ENCODE measurements at places on chromosomes 5 and 9.

DNA sequence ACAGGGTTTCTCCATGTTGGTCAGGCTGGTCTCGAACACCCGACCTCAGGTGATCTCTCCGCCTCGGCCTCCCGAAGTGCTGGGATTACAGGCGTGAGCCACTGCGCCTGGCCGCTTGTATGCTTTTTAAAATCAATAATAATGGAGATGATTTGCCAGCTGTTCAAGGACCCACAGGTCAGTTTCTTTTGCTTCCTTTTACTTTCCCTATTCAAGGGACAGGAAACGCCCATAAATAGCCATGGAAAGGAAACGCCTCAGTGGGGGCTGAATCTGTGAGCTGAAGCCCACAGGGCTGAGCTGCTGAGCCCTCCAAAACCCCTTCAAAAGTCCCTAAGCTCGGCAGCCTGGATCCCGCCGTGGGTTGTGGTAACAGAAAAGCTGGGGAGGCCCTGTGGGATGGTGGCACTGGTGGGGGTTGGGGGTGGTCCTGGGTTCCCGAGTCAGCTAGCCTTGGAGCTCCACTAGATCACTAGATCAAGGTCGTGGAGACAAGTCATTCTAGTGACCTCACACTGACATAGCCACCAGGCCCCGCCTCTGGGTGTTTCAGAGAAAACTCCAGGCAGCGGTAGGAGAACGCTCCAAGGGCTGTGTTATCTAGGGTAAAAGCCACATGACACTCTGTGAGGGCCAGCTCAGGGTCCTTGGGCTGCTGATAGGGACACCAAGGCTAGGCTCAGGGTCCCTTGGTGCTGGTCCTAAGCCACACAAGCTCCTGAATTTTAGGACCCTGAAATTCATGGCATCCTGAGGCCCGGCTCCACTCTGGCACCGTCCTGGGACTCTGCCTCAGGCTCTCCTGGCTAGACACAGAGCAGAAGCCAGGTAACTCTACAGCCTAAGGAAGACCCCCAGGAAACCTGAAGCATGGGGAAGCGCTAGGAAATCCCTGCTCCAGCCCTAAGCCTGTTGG lies 18.0 kb upstream of the DUSP1 start:
- DNase-seq, result peak; percentile 48

GRCh38 chr5:5719292-5719691 lies 296.8 kb downstream of the ICE1 start:
- DNase-seq, result peak; percentile 55

DNA sequence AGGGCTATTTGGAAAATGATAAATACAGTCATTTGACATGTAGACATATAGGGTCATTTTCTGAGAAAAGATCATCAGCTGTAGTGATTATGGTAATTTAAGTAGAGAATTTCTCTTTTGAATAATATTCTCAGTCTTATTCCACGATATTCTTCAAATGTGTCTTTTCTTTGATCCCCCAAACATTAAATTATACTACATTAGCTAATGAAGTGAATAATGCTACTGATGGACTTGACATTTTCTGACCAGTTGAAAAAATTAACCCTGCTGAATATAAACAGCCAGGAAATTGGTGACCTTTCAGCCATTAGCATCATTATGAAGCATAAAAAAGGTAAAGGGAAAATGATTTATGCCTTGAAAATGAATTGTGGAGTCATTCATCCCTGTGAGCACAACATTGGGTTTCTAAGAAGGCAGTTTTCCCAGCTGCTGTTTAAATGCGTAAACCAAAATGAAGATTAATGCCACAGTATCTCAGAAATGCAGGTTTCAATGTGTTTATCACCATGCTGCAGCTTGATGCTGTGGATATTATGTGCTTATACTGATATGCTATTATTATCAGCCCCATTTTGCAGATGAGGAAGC lies 489.1 kb downstream of the KCTD16 start:
- no peak for DNase-seq

DNA sequence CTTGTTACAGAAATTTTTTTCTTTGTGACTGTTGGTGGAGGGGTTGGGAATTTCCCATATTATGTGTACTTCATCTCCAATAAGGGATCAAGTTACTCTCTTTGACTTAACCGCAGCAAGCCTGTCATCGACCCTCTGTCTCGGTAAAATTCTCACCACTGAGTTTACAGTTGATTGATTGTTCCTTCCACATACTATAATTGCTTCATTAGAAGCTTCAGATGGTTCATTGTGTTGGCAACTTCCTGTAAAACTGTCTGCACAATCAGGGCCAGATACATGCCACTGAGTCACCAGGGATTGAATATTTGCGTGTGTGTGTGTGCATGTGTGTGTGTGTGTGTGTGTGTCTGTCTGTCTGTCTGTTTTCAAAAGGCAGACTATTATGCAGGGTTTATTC lies 176.6 kb downstream of the ZNF462 start:
- DNase-seq, result no peak

- no peak for DNase-seq
Observed at GRCh38 chr5:137310051-137310730, 188.9 kb downstream of the SPOCK1 start.

DNA sequence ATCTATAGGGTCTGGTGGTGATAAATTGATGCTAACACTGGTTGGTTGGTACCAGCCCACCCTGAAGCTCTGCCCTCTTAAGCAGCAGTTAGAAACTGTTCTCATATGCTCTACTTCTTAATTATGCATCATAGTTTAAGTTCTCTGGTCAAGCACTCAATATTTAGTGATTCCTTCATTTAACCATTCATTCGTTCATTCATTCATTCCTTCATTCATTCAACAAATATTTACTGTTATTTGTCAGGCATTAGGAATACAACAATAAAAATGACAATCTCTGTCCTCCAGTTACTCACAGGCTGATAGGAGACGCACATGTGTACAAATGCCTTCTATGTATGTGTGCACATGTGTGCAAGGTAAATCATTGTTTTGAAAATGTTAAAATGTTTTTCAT lies 54.6 kb downstream of the TRIM32 start:
- no peak for DNase-seq

DNA sequence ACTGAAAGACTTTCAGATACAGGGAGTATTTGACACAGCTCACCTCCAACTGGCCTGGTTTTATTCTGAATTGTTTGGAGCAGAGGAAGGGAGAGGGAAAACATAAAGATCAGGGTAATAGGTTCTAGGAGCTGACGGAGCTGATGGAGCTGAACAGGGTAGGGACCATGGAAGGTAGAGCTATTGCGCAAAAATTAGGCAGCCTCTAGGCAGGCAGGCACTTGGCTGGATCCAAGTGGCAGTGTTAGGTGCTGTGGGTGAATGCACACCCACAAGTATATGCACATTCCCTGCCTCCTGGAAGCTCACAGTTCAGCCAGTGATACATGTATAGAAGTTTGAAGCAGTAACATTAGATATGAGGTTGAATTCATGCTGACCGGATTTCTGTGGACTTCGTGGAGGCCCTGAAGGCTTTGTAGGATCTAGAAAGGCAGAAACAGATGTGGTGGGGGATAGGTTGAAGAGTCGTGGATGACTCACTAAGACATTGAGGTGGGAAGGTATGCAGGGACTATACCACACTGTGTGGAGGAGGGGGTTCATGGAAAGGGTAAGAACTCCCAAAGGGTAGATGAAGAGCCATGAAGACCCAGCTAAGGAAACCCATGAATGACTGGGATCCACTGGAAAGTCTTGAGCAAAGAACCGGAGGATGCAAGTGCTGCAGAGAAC lies 50.8 kb downstream of the WWC1 start:
- peak; percentile 20 for DNase-seq

DNA sequence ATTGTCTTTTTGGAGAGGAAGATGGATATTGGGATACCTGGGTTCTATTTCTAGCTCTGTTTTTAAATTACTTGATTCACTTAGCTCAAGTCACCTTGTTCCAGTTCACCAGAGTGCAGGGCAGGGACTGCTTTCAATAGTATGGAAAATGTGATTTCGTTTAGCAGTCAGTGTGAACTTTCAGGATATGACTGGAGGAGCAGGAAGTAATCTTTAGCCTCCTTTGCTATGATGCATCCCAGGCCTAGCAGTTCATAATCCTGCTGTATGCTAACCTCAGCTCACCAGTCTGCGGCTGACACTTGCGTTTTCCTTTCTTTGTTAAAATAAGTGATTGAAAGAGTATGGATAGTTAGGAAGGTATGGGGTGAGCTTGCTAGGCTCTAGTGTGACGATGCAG lies 169.7 kb downstream of the ARHGAP26 start:
- no peak for DNase-seq

GRCh38 chr9:85212209-85212608 lies 529.5 kb downstream of the AGTPBP1 start:
- DNase-seq, result no peak

GRCh38 chr5:127813633-127814587 lies 110.7 kb downstream of the CCDC192 start:
- no peak for DNase-seq

GRCh38 chr5:93151896-93152295 lies 429.1 kb downstream of the NR2F1-AS1 start:
- no peak for DNase-seq

DNA sequence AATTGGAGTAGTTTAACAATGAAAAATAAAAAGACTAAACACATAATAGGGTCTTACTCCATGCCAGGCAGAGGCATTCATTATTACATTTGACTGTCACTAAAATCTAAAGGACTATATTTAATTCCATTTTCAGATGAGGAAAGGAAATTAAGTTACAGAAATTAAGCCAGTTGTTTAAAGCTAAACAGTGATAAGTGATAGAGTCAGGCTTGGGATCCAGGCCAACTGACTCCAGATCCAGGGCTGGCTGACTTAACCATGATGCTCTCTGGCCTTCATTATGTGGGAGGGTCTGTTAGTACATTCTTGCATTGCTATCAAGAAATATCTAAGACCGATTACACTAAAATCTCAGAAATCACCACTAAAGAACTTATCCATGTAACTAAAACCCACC lies 107.2 kb downstream of the ARHGEF28 start:
- no peak for DNase-seq

GRCh38 chr5:68418201-68418600 lies 202.6 kb downstream of the PIK3R1 start:
- DNase-seq, result no peak

DNA sequence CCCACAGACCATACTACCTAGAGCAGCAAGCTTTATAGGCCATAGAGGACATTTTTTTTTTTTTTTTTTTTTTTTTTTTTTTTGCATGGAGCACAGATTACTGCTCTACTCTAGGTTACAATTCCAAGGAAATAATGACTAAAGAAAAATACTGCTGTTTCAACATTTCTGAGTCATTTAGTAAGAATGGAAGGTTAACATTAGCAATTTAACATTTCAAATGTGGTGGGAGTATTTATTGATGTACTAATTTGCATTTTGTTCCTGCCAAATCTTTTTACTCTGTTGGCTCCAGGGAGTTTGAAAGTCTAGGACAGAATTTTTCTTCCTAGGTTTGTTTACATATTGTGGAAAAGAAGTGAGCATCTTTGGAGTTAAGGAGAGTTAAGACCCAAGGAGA lies 142.1 kb upstream of the CCDC152 start:
- DNase-seq, result no peak

- DNase-seq, result no peak
Observed at GRCh38 chr5:10825897-10826644, 65.0 kb upstream of the DAP start.

DNA sequence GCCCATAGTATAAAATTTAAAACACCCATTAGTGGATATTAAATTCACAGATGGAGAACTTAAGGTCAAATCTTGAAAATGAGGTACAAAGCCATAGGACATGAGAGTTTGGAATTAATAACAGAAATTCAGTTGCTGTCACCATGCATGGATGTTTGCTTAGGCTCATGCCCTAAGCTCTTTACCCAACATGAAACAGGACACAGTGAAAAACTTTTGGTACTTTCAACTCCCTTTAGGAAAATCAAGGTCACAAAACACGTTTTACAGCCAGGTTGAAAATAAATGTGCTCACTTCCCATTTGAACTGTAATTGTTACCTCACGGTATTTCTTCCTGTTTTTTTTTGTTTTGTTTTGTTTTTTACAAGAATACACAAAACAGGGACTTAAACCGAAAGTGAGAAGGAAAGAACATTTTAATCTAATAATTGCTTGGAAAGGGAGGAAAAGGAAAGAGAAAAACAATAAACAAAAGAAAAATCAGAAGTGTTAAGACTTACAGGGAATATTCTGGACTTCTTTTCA lies 6.1 kb upstream of the TOPORS start:
- no peak for DNase-seq

GRCh38 chr5:114581136-114581535 lies 219.3 kb downstream of the KCNN2 start:
- no peak for DNase-seq

DNA sequence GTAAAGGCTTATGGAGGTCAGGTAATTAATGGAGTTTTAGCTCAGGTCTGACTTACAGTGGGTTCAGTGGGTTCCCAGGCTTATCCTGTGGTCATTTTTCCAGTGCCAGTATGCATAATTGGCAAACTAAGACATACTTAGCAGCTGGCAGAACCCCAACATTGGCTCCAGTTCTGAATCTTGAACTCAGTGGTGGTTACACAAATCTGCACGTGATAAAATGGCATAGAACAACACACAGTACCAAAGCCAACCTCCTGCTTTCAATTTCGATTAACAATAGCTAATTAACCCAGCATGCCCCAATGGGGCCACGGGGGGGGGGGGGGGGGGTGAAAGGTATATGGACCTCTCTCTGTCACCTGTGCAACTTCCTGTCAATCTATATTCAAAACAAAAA lies 19.0 kb upstream of the BARX1 start:
- peak; percentile 68 for DNase-seq

- peak; percentile 63 for DNase-seq
Observed at GRCh38 chr9:20941174-20941690, 90.2 kb downstream of the HACD4 start.

- no peak for DNase-seq
Observed at GRCh38 chr9:96502539-96503373, 52.8 kb downstream of the HABP4 start.

GRCh38 chr9:99905833-99906402 lies 536 bp upstream of the STX17 start:
- peak; percentile 21 for DNase-seq

DNA sequence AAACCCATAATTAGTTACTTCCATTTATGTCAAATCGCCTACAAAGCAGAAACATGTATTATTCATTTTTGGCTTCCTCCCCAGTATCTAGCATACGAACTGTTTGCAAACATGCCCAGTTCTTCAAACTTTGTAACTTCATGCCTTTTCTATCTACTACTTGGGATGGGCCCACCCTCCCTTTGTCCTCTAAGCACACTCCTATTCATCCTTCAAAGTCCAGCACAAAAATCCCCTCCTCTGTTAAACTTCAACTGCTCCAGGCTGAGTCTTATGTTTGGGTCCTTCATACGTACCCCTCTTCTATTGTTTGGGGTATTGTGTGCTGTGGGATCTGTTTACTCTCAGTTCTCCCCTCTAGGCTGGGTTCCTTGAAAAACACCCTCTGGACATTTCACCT lies 55.5 kb downstream of the KCNIP1 start:
- no peak for DNase-seq

GRCh38 chr5:172983542-172984243 lies at the start of gene ATP6V0E1:
TSS of gene ATP6V0E1 (plus strand) at chr5:172983771. CDS start at chr5:172983861, 90 bp downstream.
- DNase-seq, result peak; percentile 98

GRCh38 chr5:57937501-57938173 lies 455.0 kb upstream of the ACTBL2 start:
- DNase-seq, result no peak
